Fibroblast of the aortic adventitia (primary cell): ENCODE measurements at places on chromosomes 12 and 14.
A peak's percentile ranks its signal among the peaks of the same experiment; 100 is the strongest.

- DNase-seq = no peak
Measured at GRCh38 chr12:33093534-33093933, 197.0 kb upstream of the PKP2 start.

- peak; percentile 50 for DNase-seq
Measured at GRCh38 chr12:26704684-26705460, 128.1 kb downstream of the ITPR2 start.

- DNase-seq = no peak
Measured at GRCh38 chr12:55829967-55830600, 697 bp upstream of the DNAJC14 start.

- DNase-seq = no peak
Measured at GRCh38 chr14:69848903-69849391, 30.3 kb upstream of the SMOC1 start.

GRCh38 chr12:31325524-31325875 lies 450 bp downstream of the SINHCAF start:
- DNase-seq = no peak

GRCh38 chr14:101808020-101808641 lies 46.6 kb downstream of the PPP2R5C start:
- no peak for DNase-seq

DNA sequence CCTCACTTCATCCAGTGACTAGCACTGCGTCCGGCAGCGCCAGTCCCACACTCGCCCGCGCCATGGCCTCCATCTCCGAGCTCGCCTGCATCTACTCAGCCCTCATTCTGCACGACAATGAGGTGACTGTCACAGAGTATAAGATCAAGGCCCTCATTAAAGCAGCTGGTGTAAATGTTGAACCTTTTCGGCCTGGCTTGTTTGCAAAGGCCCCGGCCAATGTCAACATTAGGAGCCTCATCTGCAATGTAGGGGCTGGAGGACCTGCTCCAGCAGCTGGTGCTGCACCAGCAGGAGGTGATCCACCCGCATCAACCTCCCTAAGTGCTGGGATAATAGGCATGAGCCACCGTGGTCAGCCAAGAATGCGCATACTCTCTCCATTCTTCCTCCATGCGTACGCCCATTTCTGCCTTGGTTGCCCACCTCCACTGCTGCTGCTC lies 59.9 kb downstream of the IRF2BPL start:
- no peak for DNase-seq

DNA sequence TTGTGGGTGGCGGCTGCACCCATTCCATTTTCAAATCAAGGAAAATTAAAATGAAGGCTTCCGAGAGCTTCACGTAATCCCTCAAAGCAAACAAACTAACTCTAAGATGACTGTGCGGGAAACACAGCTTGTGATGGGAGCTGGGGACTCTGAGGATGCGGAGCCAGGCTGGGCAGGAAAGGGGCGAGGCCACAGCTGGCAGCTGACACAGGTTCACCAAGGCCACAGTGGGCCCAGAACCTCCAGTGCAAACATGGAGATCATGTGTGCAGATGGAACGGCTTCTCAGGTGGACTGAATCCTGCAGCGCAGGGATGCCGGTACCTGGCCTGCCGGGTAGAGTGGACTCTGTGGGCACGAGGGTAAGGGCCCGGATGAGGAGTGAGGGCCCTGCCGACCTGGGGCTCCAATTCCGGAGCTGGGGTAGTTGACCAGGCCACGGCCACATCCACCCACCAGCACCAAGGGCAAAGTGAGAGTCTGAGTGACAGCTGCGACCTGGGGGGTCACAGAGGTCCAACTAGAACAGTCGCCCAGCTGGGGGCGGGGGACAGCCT lies 19.2 kb upstream of the BTBD6 start:
- no peak for DNase-seq

GRCh38 chr14:81141426-81141825 lies 79.3 kb downstream of the GTF2A1 start:
- DNase-seq = no peak

GRCh38 chr12:94144781-94145180 lies 3.6 kb upstream of the PLXNC1 start:
- no peak for DNase-seq
